ENCODE measurements at places on chromosomes 7 and 10.

DNA sequence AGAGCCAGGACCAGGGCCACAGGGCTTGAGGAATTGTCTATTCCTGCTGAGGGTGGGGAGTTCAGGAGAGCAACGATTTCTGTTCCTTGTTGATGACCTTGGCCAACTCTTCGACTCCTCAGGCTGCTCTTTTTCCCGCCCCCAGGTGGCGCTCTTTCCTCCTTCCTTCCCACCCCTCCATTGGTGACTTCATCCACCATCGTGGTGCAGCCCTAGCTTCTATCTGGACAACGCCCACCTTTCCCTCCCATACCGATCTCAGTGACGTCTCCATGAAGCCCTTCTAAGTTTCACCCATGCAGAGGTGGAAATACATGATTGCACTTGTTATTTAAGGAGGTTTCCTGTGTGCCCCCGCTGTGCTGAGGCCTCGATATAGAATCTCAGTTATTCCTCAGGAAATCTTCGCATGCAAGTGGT lies 22.1 kb upstream of the CARD11 start:
- H3K4me3 ChIP-seq = no peak overlapping the region
- H3K27me3 ChIP-seq = no peaks in the 10 kb centered on the region
- no peak overlapping the region for H3K27ac ChIP-seq
- no peak for DNase-seq
- no peaks in the 10 kb centered on the region for H3K36me3 ChIP-seq

- DNase-seq = no peak
- no peak overlapping the region for H3K4me3 ChIP-seq
- no peak overlapping the region for H3K27ac ChIP-seq
- peaks cover 7% of the 10 kb centered on the region for H3K4me1 ChIP-seq
- no peaks in the 10 kb centered on the region for H3K36me3 ChIP-seq
- no peaks in the 10 kb centered on the region for H3K27me3 ChIP-seq
These were observed 49.2 kb upstream of the CDK1 start for GRCh38 chr10:60729106-60729505.

GRCh38 chr7:117325836-117326235 lies 3.0 kb upstream of the WNT2 start:
- H3K4me1 ChIP-seq = no peaks in the 10 kb centered on the region
- no peak for DNase-seq
- peaks cover 5% of the 10 kb centered on the region for H3K36me3 ChIP-seq
- H3K27me3 ChIP-seq = no peaks in the 10 kb centered on the region
- H3K27ac ChIP-seq = no peak overlapping the region

DNA sequence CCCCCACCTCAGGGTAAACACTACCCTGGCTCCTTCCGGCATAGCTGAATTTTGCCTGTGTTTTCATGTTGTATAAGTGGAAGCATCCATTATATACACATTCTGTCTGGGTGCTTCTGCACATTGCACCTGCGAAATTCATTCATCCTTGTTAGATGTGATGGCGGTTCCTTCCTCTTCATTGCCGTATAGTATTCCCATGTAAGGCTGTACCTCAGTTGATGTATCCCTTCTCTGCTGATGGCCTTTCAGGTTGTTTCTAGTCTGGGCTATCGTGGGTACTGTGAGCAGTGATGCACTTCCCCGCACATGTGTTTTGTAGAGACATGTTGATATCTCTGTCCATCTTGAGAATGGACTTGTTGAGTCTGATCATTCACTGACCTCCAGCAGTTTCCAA lies 28.9 kb downstream of the ELFN1 start:
- no peaks in the 10 kb centered on the region for H3K4me1 ChIP-seq
- H3K36me3 ChIP-seq = no peaks in the 10 kb centered on the region
- H3K4me3 ChIP-seq = no peak overlapping the region
- DNase-seq = no peak
- no peak overlapping the region for H3K27ac ChIP-seq
- peaks cover 15% of the 10 kb centered on the region for H3K27me3 ChIP-seq

GRCh38 chr7:54581511-54581910 lies 39.3 kb downstream of the VSTM2A start:
- no peak for DNase-seq
- H3K4me3 ChIP-seq = no peak overlapping the region
- H3K27ac ChIP-seq = no peak overlapping the region
- H3K4me1 ChIP-seq = no peaks in the 10 kb centered on the region

DNA sequence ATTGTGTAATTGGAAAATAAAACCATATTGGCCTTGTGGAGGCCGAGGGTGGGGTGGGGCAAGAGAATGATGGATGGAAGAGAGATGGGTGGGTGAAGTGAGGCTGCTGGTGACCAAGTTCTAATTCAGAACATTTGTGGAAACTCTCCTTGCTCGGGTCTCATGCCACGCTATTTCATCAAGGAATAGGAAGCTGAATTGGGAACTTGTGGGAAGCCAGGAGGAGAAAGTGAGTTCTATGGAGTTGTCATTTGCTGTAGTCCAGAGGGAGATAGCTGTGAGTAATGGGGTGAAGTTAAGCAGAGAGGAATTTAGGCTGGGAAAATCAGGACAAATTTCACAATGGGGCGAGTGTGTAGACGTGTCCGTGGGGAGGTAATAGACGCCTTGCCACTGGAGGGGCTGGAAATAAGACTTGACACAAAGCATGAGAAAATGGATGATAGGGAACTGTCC lies 339.2 kb downstream of the LRMDA start:
- DNase-seq = no peak
- H3K27me3 ChIP-seq = no peaks in the 10 kb centered on the region
- H3K4me1 ChIP-seq = no peaks in the 10 kb centered on the region
- no peaks in the 10 kb centered on the region for H3K36me3 ChIP-seq
- H3K27ac ChIP-seq = no peak overlapping the region
- H3K4me3 ChIP-seq = no peak overlapping the region

GRCh38 chr10:1486841-1487687 lies 250.3 kb downstream of the ADARB2 start:
- DNase-seq = peak; percentile 61
- peaks cover 16% of the 10 kb centered on the region for H3K4me1 ChIP-seq
- H3K27ac ChIP-seq = no peak overlapping the region
- no peaks in the 10 kb centered on the region for H3K36me3 ChIP-seq
- peaks cover 8% of the 10 kb centered on the region for H3K27me3 ChIP-seq
- H3K4me3 ChIP-seq = no peak overlapping the region

- no peak for DNase-seq
- H3K27ac ChIP-seq = no peak overlapping the region
- H3K4me3 ChIP-seq = no peak overlapping the region
- H3K4me1 ChIP-seq = no peaks in the 10 kb centered on the region
- H3K27me3 ChIP-seq = no peaks in the 10 kb centered on the region
These were observed 22.7 kb upstream of the SMNDC1 start for GRCh38 chr10:110327262-110327914.

DNA sequence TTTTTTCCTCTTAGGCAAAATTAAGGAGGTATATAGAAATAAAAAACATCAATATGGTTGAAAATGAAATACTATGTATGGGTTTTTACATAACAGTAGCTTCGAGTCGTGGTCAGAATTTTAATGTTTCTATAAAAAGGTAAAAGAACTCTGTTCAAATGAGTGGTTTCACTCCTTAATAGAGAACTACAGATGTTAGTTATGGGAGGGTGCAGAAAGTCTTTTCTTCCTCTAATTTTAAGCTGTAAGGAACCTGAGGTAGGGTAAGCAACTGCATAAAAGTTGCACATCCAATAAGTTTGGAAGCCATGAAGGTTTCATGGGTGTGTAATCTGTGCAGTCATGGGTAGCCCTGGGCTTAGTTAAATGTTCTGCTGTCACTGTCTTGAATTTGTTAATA lies 141.3 kb downstream of the SUGCT start:
- no peaks in the 10 kb centered on the region for H3K27me3 ChIP-seq
- H3K4me1 ChIP-seq = no peaks in the 10 kb centered on the region
- no peaks in the 10 kb centered on the region for H3K36me3 ChIP-seq
- no peak overlapping the region for H3K4me3 ChIP-seq

DNA sequence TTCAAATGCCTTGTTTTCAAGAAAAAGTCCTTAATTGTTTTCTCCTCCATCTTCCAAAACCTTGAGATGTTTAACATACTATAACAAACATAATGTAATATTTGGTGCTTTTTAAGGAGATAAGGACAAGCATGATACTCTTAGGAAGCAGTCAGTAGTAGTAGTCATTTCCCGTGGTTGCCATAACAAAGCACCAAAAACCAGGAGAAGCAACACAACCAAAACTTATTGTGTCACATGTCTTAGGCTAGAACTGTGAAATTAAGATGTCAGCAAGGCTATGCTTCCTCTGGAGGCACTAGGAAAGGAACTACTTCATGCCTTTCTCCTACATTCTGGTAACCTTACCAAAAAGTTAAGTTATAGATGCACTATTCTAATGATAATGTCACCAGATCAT lies 106.8 kb downstream of the MBL2 start:
- no peak for DNase-seq
- no peak overlapping the region for H3K4me3 ChIP-seq
- no peaks in the 10 kb centered on the region for H3K27me3 ChIP-seq
- H3K36me3 ChIP-seq = no peaks in the 10 kb centered on the region
- H3K27ac ChIP-seq = no peak overlapping the region

DNA sequence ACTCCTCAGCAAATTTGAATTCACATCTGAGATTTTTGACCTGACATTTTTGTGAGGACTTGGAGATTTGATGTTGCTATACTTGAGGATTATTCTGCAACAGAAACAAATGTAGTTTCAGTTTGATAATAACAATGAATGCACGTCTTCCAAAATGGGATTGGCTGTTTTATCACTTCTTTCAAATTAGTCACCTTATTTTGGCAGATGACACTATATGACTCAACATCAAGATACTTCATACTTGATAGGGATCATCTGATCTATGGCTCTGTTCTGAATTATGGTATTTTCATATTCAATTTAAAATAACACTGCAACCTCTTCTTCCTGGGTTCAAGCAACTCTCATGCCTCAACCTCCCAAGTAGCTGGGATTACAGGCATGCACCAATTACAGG lies 24.2 kb downstream of the ARL5B start:
- no peaks in the 10 kb centered on the region for H3K36me3 ChIP-seq
- no peaks in the 10 kb centered on the region for H3K4me1 ChIP-seq
- no peak overlapping the region for H3K4me3 ChIP-seq
- no peak overlapping the region for H3K27ac ChIP-seq

DNA sequence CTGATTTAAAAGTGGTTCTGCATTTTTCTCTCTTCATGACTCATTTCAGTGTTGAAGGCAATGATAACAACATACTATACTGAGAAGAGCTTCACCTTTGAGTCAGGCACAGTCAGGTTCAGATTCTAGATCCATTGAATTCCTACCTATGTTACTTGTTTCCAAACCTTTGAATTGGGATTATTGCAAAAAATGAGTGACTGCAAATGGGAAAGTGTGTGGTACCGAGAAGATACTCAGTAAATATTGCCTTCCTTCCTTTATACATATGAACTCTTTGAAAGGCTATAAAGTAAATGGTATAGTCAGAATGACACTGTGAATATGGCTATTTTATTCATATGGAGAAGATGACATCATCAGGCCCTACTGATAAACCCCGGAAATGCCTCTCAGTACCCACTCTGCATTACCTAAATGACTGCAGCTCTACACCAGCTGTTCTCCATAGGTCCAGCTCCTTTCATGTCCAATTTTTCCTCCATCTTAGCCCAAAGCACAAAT lies 66.7 kb upstream of the FGL2 start:
- no peak overlapping the region for H3K27ac ChIP-seq
- no peaks in the 10 kb centered on the region for H3K36me3 ChIP-seq
- H3K4me1 ChIP-seq = no peaks in the 10 kb centered on the region
- DNase-seq = no peak
- H3K27me3 ChIP-seq = no peaks in the 10 kb centered on the region

GRCh38 chr7:99004216-99004615 lies 125.9 kb downstream of the TRRAP start:
- H3K27me3 ChIP-seq = no peaks in the 10 kb centered on the region
- H3K4me3 ChIP-seq = no peak overlapping the region
- peak overlapping the region; percentile 58 for H3K27ac ChIP-seq
- peaks cover 7% of the 10 kb centered on the region for H3K4me1 ChIP-seq
- DNase-seq = peak; percentile 40
- peaks cover 35% of the 10 kb centered on the region for H3K36me3 ChIP-seq

- no peaks in the 10 kb centered on the region for H3K4me1 ChIP-seq
- H3K27me3 ChIP-seq = no peaks in the 10 kb centered on the region
- H3K4me3 ChIP-seq = no peak overlapping the region
- H3K36me3 ChIP-seq = no peaks in the 10 kb centered on the region
- H3K27ac ChIP-seq = no peak overlapping the region
These were observed 83.0 kb downstream of the C1GALT1 start for GRCh38 chr7:7265081-7266075.

DNA sequence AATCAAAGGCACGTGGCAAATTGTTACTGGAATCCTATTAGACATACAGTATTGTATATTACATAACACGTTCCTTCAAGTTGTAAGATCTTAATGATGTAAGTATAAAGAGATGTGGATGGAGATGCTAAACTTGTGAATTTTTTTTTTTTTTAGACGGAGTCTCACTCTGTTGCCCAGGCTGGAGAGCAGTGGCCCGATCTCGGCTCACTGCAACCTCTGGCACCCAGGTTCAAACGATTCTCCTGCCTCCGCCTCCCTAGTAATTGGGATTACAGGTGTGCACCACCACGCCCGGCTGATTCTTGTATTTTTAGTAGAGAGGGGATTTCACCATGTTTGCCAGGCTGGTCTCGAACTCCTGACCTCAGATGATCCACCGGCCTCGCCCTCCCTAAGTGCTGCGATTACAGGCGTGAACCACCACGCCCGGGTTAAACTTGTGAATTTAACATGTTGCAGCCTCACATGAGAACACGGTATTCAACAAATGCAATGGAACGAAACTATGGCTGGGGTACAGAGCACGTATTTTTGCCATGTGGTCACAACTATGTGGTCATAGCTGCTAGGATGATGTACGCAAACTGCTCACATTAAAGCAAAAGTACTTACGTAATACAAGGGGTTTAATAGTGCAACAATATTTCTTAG lies 818 bp upstream of the SUPV3L1 start:
- H3K27me3 ChIP-seq = no peaks in the 10 kb centered on the region
- peaks cover 7% of the 10 kb centered on the region for H3K4me1 ChIP-seq
- DNase-seq = no peak
- H3K4me3 ChIP-seq = peak overlapping the region; percentile 99

DNA sequence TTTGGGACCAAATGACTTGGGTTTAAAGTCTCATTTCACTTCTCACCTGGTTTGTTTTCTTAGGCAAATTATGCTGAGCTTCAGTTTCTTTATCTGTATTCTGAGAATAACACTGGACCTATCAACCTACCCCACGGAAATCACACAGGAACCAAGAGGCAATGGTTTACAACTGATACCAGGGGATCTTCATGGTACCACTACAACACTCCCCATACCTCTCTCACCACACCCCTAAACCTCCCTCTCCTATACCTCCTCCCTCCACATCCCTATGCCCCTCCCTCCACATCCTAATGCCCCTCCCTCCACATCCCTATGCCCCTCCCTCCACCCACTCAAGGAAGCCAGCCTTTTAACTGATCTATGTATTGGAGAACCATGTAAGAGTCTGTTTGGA lies 9.9 kb downstream of the FAM204A start:
- H3K4me1 ChIP-seq = no peaks in the 10 kb centered on the region
- DNase-seq = no peak
- no peak overlapping the region for H3K4me3 ChIP-seq
- H3K27ac ChIP-seq = no peak overlapping the region

DNA sequence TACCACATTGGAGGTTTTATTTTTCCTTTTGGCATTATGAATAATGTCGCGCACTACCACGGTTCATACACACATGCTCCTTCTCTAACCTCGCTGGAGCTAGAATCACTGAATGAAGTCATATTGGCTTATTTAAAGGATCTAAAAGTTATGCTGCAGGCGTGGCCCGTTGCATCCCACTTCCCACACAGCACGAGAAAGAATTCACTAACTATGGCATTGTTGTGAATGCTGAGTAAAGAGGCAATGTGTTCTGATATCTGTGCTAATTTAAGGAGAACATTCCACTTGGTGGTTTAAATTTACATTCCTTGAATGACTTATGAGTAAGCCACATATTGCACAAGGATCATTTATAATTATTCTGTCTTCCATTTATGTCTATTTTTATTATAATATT lies 20.7 kb downstream of the TCERG1L start:
- DNase-seq = no peak
- no peaks in the 10 kb centered on the region for H3K27me3 ChIP-seq
- H3K27ac ChIP-seq = no peak overlapping the region
- H3K4me1 ChIP-seq = no peaks in the 10 kb centered on the region
- H3K4me3 ChIP-seq = no peak overlapping the region
